Adrenal gland (tissue), 19 donors: ENCODE measurements at places on chromosomes 16 and 17. TPM values are rescaled to one million over a fixed set of nuclear protein-coding genes. Genes with fewer than 3 reads are reported as not detected.

GRCh38 chr17:14737984-14738651 is 437.2 kb downstream of the HS3ST3B1 start:
- peaks cover 15% of the 10 kb centered on the region for H3K4me1 ChIP-seq
- H3K27ac ChIP-seq: peak overlapping the region; percentile 75
- no peaks in the 10 kb centered on the region for H3K36me3 ChIP-seq
- no peak overlapping the region for H3K4me3 ChIP-seq
- peak; percentile 97 for DNase-seq

DNA sequence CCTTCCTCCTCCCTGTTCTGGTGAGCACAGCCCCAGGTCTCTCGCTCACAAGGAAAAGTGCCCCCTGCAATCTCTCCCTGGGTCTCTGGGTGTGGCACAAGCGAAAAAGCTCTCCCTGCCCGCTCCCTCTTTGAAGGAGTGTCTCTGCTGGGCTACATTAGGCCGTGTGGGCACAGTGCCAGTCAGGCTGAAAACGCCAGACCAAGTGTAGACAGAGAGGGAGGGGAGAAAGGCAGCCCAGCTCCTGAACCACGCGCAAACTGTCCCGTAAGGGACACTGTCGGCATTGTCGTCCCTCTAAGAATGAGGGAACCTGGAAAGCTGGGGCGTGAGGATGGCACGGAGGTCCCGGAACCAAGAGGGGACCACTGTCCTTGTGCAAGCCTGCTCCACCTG is 3.9 kb downstream of the SMIM5 start:
- no peak overlapping the region for H3K4me3 ChIP-seq
- no peak overlapping the region for H3K27ac ChIP-seq
- no peaks in the 10 kb centered on the region for H3K27me3 ChIP-seq
- H3K36me3 ChIP-seq: no peaks in the 10 kb centered on the region

The ABCA8 gene
- 21.2 TPM for polyA plus RNA-seq

- no peak overlapping the region for H3K4me3 ChIP-seq
- H3K27me3 ChIP-seq: no peaks in the 10 kb centered on the region
- no peak overlapping the region for H3K27ac ChIP-seq
- no peaks in the 10 kb centered on the region for H3K4me1 ChIP-seq
- H3K36me3 ChIP-seq: no peaks in the 10 kb centered on the region
Observed at GRCh38 chr17:55175788-55176427, 88.9 kb upstream of the HLF start.

GRCh38 chr16:64397042-64397441 is 724.8 kb downstream of the CDH11 start:
- H3K4me3 ChIP-seq: no peak overlapping the region
- peaks cover 13% of the 10 kb centered on the region for H3K4me1 ChIP-seq
- H3K27me3 ChIP-seq: no peaks in the 10 kb centered on the region
- no peak for DNase-seq
- H3K27ac ChIP-seq: no peak overlapping the region

The PRSS27 gene
- 2.7 TPM for polyA plus RNA-seq

The SDR42E1 gene
- polyA plus RNA-seq: 0.10 TPM

DNA sequence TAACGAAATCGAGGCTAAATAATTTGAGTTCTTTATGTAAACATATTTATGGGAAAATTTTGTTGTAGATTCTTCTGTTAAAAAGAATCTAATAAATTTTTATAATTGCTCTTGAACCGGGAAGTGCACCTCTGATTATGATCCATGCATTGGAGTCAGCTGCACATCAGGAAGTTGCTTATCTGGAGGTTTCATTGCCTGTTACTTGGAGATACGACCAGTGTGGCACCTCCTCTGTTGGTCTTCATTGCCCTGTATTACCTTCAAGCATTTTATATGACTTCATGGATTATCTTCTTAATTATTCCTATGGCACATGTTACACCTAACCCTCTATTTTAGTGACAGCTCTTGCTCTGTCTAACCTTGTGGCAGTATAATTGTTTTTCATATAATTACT is 312.6 kb upstream of the TBX2 start:
- no peaks in the 10 kb centered on the region for H3K36me3 ChIP-seq
- peaks cover 7% of the 10 kb centered on the region for H3K4me1 ChIP-seq
- DNase-seq: no peak
- H3K27me3 ChIP-seq: no peaks in the 10 kb centered on the region
- H3K27ac ChIP-seq: no peak overlapping the region
- no peak overlapping the region for H3K4me3 ChIP-seq

GRCh38 chr17:27478901-27479538 is 22.8 kb downstream of the KSR1 start:
- no peak for DNase-seq
- H3K27me3 ChIP-seq: no peaks in the 10 kb centered on the region
- no peak overlapping the region for H3K27ac ChIP-seq

The NPIPA8 gene
- 99.6 TPM for polyA plus RNA-seq

GRCh38 chr17:68087851-68088250 is 52.3 kb downstream of the KPNA2 start:
- no peaks in the 10 kb centered on the region for H3K4me1 ChIP-seq
- no peak overlapping the region for H3K27ac ChIP-seq
- no peak overlapping the region for H3K4me3 ChIP-seq
- no peak for DNase-seq
- H3K27me3 ChIP-seq: no peaks in the 10 kb centered on the region
- no peaks in the 10 kb centered on the region for H3K36me3 ChIP-seq

DNA sequence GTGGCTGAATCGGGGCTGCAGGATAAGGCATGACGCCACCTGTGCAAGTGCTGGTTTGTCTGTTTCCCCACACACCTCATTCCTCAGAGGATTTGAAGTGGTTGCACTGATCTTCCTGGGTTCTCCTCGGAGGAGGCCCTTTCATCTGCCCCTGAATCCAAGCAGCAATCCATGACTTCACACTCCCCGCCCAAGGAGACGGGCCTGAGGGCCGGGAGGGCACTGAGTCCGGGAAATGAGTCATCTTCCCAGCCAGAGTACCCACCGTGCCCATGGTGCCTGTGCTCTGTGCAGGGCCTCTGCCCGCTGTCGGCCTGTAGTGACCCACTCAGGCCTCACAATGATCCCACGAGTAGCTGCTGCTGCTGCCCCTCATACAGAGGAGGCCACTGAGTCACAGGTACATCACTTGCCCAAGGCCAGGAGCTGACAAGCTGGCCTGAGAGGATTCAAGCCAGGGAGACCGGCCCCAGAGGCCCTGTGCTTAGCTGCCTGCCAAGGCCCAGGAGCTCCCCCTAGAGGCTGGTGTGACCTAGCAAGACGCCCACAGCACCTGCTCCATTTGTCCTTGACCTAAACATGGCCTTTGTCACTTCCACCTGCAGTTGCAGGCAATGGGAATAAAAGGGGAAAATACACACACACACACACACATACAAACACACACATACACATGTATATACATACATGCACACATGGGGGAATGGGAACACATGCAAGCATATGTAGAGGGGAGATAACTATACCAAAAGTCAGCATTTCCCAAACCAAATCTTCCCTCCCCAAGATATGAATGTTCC is 240.0 kb downstream of the C16orf95 start:
- H3K27ac ChIP-seq: no peak overlapping the region
- no peaks in the 10 kb centered on the region for H3K27me3 ChIP-seq
- H3K4me3 ChIP-seq: no peak overlapping the region
- H3K36me3 ChIP-seq: no peaks in the 10 kb centered on the region
- H3K4me1 ChIP-seq: no peaks in the 10 kb centered on the region

DNA sequence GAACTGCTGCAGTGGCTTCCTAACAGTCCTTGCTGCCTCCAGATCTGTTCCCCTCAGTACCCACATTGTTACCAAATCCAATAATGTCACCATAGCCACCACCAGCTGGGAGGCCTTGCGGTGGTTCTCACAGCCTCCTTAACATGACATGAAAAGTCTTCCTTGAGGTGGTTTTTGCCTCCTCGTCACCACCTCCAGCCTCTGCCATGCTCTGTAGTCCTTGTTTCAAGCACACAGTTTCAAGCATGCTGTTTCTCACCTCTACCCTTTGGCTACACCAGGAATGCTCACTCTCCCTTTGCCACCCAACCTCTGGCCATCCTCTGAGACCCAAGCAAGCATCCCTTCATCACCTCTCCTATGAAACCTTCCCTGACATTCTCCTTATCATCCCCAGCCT is 47.2 kb downstream of the DNAH9 start:
- no peaks in the 10 kb centered on the region for H3K4me1 ChIP-seq
- no peaks in the 10 kb centered on the region for H3K36me3 ChIP-seq
- no peak for DNase-seq
- H3K27ac ChIP-seq: no peak overlapping the region
- H3K27me3 ChIP-seq: no peaks in the 10 kb centered on the region
- H3K4me3 ChIP-seq: no peak overlapping the region

GRCh38 chr17:8698162-8698971 is 46.3 kb downstream of the CCDC42 start:
- no peaks in the 10 kb centered on the region for H3K36me3 ChIP-seq
- DNase-seq: peak; percentile 45
- H3K4me1 ChIP-seq: peaks cover 6% of the 10 kb centered on the region
- H3K27ac ChIP-seq: no peak overlapping the region

DNA sequence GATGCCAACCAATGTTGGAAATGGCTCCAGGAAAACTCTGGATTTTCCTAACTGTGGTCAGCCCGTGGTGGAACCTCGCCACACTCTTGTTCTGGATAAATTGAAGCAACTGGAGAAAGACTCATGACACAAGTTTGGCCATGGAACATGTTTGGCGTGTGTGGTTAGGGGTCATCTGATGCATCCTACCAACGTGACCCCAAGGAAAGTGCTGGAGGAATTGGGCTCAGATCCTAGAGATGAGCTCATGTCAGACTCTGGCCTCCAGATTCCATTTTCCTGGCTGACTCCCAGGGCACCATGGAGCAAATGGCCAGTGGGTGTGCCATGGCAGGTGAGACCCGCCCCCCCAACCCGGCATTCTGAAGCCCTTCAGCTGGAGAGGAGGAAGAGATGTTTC is 58.5 kb downstream of the CACNG5 start:
- DNase-seq: no peak
- no peak overlapping the region for H3K27ac ChIP-seq
- no peak overlapping the region for H3K4me3 ChIP-seq
- H3K4me1 ChIP-seq: no peaks in the 10 kb centered on the region
- no peaks in the 10 kb centered on the region for H3K36me3 ChIP-seq

DNA sequence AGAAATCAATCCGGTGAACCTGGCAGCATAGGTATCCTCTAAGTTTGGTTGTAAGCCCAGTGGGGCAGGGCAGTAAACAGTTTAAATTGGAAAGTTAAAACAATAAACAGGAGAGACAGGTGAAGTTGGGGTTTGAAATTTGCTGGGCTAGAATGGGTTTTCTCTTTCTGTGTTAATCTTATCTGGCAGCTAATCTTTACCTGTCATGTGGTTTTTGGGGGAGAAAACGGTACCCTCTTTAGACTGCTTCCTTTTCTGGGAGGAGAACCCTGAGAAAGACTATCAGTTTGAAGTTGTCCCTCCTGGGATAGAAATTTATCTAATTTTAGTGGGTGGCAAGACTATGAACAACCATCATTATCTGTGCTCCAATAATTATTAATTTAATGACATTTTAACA is 24.0 kb downstream of the CDH13 start:
- no peak overlapping the region for H3K27ac ChIP-seq
- DNase-seq: no peak
- no peaks in the 10 kb centered on the region for H3K36me3 ChIP-seq
- H3K27me3 ChIP-seq: no peaks in the 10 kb centered on the region

The DLX3 gene
- polyA plus RNA-seq: 0.24 TPM

The KIF19 gene
- 0.64 TPM for polyA plus RNA-seq

- no peak for DNase-seq
- H3K27me3 ChIP-seq: peaks cover 10% of the 10 kb centered on the region
- no peak overlapping the region for H3K4me3 ChIP-seq
Observed at GRCh38 chr16:86387468-86388440, 122.6 kb upstream of the FOXF1 start.

DNA sequence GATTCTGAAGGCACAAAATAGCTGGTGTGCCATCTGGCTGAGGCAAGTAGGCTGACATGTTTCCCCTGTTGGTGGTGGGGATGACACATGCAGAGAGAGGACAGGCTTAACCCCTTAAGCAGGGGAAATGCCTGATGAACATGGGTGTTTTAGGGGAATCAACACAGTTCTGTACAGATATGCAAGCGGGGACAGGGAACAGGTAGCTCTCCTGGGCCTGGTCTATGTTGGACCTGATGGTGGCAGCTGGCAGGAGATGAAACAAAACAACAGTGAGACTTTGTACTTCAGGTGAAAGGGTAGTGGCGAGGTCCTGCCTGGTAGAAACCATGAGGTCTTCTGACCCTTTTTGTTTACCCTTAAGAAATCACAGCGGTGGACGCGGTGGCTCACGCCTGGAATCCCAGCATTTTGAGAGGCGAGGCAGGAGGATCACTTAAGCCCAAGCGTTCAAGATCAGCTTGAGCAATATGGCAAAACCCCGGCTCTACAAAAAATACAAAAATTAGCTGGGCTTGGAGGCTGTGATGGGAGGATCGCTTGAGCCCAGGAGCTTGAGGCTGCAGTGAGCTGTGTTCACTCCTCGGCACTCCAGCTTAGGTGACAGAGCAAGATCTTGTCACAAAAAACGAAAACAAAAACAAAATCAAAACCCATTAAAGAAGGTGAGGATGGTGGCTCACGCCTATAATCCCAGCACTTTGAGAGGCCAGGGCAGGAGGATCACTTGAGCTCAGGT is 10.5 kb downstream of the OR1F1 start:
- no peaks in the 10 kb centered on the region for H3K4me1 ChIP-seq
- no peak overlapping the region for H3K4me3 ChIP-seq
- H3K36me3 ChIP-seq: no peaks in the 10 kb centered on the region
- H3K27me3 ChIP-seq: peaks cover 26% of the 10 kb centered on the region

DNA sequence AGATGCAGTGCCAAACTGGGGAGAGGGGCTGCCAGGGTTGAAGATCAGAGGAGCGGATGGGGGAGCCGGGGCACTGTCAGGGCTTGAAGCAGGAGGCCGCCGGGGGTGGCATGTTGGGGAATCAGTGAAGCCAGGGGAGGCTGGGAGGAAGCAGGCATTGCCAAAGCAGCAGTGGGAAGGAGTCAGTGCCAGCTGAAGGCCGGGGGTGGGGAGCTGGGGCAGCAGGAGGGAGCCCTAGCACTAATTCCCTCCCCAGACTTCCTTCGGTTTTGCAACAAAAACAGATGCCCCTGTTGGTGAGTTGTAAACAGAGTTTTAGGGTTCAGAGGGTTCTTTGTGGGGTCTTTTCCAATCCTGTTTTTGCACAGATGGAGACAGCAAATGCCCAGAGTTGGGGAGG is 10.9 kb upstream of the TAC4 start:
- no peaks in the 10 kb centered on the region for H3K4me1 ChIP-seq
- H3K27me3 ChIP-seq: no peaks in the 10 kb centered on the region
- DNase-seq: no peak
- no peak overlapping the region for H3K27ac ChIP-seq

The RAD51C gene
- 60.2 TPM for polyA plus RNA-seq

- H3K4me1 ChIP-seq: peaks cover 32% of the 10 kb centered on the region
- no peak for DNase-seq
- H3K27ac ChIP-seq: no peak overlapping the region
Observed at GRCh38 chr17:60141111-60142018, 8.4 kb upstream of the CA4 start.

DNA sequence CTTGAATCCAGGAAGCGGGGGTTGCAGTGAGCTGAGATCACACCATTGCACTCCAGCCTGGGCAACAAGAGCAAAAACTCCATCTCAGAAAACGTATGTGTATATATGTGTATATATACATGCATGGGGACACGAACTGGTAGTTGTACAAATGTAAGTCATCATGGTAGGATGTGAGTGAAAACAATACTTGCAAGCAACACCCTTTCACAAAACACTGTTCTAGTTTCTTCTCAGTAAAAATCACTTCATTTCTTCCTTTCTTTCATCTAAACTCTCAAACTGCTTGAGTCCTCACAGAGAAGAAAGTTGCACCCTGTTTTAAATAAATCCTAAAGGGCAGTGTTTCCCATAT is 51.8 kb downstream of the METTL16 start:
- DNase-seq: no peak
- no peaks in the 10 kb centered on the region for H3K4me1 ChIP-seq
- H3K27ac ChIP-seq: peak overlapping the region; percentile 57
- H3K4me3 ChIP-seq: no peak overlapping the region
- H3K36me3 ChIP-seq: peaks cover 30% of the 10 kb centered on the region
